ENCODE measurements at places on chromosomes 12 and 14.

DNA sequence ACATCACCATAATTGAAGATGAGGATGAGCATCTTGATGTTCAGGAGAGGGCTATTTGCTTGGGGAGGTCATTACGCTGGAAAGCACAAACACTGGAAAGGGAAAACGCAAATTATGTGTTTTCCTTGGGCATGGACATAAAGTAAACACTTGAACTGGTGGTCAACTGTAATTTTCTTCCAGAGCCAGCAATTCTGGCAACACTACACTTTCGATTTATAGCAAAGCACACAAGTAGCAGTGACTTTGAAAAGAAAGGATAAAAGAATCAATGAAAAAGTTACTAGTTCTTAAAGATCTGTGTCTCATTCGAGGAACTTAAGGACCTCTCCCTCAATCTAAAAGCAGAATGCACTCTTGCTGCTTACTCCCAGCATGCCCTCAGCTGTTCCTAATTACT, 2.2 kb downstream of the CLEC14A start:
- H3K36me3 ChIP-seq: no peaks in the 10 kb centered on the region
- peaks cover 44% of the 10 kb centered on the region for H3K27me3 ChIP-seq
- H3K4me1 ChIP-seq: peaks cover 4% of the 10 kb centered on the region

GRCh38 chr12:49887536-49888401, 15.9 kb downstream of the FAIM2 start:
- no peak for DNase-seq
- no peak overlapping the region for H3K4me3 ChIP-seq
- no peak overlapping the region for H3K27ac ChIP-seq
- H3K4me1 ChIP-seq: no peaks in the 10 kb centered on the region
- H3K27me3 ChIP-seq: peaks cover 3% of the 10 kb centered on the region
- no peaks in the 10 kb centered on the region for H3K36me3 ChIP-seq

GRCh38 chr12:75996861-75997447, 34.6 kb downstream of the PHLDA1 start:
- DNase-seq: no peak
- no peak overlapping the region for H3K27ac ChIP-seq
- no peaks in the 10 kb centered on the region for H3K36me3 ChIP-seq

- H3K27me3 ChIP-seq: peaks cover 9% of the 10 kb centered on the region
- no peaks in the 10 kb centered on the region for H3K4me1 ChIP-seq
- H3K4me3 ChIP-seq: no peak overlapping the region
- H3K36me3 ChIP-seq: no peaks in the 10 kb centered on the region
- no peak for DNase-seq
Observed at GRCh38 chr14:38951451-38951850, 151.6 kb downstream of the SEC23A start.

- no peaks in the 10 kb centered on the region for H3K27me3 ChIP-seq
- H3K27ac ChIP-seq: peak overlapping the region; percentile 33
- no peak overlapping the region for H3K4me3 ChIP-seq
- peaks cover 43% of the 10 kb centered on the region for H3K4me1 ChIP-seq
Observed at GRCh38 chr12:47373554-47374150, 293.9 kb upstream of the AMIGO2 start.

DNA sequence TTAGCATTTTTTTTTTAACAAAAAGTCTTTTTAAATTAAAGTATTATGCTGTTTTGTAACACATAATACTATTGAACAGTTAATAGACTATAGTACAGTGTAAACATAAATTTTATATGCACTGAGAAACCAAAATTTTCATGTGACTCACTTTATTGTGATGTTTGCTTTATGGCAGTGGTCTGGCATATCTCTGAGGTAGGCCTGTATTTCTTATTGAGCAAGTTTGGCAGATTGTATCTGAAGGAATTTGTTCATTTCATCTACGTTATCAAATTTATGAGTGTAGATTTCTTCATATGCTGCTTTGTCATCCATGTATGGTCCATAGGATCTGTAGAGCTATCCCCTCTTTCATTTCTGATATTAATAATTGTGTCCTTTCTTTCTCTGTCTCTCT, 78.8 kb upstream of the PDE3A start:
- H3K36me3 ChIP-seq: no peaks in the 10 kb centered on the region
- no peaks in the 10 kb centered on the region for H3K4me1 ChIP-seq
- DNase-seq: no peak
- no peak overlapping the region for H3K27ac ChIP-seq
- no peak overlapping the region for H3K4me3 ChIP-seq

GRCh38 chr12:123150275-123150743, 581 bp downstream of the PITPNM2 start:
- H3K36me3 ChIP-seq: no peaks in the 10 kb centered on the region
- no peaks in the 10 kb centered on the region for H3K27me3 ChIP-seq
- DNase-seq: peak; percentile 66
- peaks cover 54% of the 10 kb centered on the region for H3K4me1 ChIP-seq
- H3K4me3 ChIP-seq: peak overlapping the region; percentile 84

DNA sequence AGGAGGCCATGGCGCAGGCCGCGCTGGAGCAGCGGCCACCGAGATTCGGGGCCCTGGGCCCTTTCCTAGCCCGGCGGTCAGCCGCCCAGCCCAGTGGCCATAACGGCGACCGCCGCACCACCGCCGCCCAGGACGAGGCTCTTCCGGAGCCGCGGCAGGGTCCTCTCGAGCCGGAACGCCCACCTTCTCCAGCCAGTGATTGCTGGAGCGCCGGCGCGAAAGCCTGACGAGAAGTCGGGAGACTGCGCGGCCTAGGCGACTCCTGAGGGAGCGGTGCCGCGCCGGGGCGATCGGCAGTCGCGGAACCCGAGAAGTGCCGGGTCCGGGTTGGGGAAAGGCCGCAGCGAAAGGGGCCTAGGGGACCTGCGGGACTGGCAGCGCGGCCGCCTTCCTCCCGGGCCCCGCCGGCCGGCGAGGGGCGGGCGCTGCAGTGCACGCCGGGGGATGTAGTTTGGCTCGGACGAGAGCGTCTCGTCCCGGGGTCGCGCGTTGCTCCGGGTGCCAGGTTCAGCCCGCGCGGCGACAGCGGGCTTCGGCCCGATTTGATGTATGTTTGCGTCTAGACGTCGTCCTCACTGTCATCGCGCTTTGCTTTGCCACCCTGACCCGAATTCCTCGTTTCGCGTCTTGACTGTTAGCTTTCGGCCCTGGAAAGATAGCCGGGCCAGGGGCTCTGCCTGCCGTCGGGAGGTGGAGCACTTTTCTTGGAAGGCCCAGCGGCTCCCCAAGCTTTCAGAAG, at the start of gene VTI1B:
Gene VTI1B, minus strand, starts transcription at position 153 of the 739 bp plus-strand sequence. Its CDS starts 143 bp downstream, at position 10.
- peak; percentile 83 for DNase-seq
- H3K27ac ChIP-seq: peak within 1 kb of the TSS; percentile 93
- H3K27me3 ChIP-seq: no peaks in the 10 kb centered on the region
- H3K36me3 ChIP-seq: no peaks in the 10 kb centered on the region
- H3K4me1 ChIP-seq: peaks cover 50% of the 10 kb centered on the region

Measured in naive thymus-derived CD8-positive, alpha-beta T cell (primary cell).